ENCODE measurements at places on chromosomes 12 and 14.

DNA sequence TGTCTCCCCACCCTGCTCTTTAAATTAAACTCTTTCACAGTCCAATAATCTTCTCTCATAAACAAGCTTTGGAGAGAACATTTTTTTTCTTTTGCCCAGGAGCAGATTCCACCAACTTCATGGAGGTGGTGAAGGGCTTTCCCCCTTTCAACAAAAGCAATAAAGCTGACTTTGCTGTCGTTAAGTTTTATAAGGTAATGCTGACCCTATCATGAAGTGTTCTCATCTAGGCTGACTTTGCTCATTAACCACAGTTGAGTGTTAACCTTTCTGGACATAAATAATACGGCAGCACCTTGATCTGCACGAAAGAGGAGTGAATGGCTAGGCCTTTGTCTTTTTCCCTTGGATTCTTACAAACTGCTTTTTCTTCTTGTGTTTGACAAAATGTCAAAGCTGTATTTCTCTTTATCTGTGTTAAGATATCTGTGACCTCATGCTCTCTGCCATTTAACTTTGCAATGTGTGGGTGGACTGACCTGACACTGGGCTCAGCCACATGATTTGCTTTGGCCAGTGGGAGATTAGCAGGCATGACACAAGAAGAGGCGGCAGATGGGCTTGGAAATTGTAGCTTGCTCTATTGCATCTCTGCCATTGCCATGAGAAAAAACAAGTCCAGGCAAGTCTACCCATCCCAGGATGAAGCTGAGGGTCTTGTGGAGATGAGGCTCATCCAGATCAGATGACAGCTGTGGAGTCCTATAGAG lies 470.9 kb upstream of the CCDC196 start:
- no peak for DNase-seq

DNA sequence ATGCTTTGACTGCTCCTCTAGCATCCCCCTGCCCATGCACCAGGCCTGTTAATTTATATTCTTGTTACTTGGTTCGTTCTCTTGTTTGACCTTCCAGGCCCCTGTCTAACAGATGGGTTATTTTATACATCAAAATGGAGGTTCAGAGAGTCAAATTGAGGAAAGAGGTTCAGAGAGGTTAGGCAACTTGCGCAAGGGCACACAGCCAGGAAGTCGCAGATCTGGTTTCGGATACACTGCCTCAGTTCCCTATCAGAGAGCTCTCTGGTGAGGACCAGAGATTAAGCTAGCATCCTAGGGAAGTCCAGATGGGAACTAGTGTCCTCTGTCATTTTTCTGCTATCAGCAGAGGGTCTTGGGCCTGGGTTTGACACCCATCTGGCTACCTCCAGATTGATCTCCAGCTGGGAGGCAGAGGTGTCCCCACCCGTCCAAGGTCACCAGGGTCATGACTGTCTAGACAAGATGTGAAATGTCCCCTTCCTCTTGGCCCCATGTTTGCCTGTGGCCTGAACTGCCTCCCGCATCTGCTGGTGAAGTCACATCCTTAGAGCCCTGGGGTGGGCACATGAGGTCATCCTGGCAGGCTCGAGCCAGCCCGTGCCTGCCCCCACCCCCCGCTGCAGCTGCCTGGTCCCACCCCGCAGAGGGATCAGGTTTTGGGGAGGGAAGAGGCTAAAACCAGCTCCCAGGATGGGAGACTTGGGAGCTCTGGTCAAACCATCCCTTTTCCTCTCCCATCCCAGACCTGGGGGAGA lies 84.3 kb upstream of the NCOR2 start:
- DNase-seq: no peak

DNA sequence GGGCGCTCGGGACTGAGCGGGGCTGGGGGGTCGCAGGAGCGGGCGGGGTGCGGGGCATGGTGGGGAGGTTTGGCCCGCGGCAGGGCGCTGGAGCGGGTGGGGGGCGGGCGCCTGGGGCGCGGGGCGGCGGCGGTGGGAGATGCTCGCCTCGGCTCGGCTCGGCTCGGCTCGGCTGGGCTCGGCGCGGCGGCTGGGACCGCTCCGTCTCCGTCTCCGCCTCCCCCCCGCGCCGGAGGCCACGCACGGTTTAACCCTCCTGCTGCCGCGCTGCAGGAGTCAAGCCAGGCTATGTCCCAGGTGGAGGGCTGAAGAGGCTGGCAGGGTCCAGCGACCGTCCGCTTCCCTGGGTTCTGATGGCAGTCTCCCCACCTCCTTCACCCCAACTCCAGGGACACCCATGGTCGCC lies at the start of gene PIANP:
TSS of gene PIANP (minus strand) at position 170 of the 406 bp plus-strand sequence. CDS start 2,754 bp downstream, outside the sequence.
- peak; percentile 54 for DNase-seq

DNA sequence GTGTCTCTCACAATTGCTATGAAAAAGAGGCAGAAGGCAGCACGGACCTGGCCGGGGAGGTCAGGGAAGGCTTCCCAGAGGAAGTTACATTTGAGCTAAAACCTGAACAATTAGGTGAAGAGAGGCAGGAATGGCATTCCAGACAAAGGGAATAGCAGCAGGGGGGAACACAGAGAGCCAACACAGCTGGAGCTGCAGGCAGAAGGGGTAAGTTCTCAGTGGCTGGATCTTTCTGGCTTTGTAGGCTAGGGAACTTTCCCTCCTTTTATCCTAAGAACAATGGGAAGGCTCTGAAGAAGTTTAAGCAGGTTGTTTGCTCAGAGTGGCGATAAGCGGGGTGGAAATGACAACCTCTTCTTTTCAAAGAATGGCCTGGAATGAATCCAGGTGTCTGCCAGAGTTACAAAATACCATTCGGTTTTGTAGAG lies 100.0 kb downstream of the PRIMA1 start:
- DNase-seq: no peak

DNA sequence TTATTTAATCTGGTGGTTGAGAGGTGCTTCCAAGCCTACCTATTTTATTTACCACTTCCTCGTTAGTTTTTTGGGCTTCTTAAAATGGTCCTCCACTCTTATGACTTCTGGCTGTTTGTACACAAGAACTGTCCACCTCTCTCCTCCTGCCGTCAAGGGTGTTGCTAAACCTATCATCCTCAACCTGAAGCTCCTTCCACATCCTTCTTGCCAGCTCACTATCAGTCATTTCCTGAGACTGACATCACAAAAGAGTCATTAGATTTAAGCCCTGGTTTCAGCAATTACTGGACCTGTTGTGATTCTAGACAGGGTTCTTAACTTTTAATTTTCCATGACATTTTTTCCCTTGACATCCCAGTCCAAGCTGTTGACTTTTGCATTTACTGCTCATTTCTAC lies 91.9 kb downstream of the BICD1 start:
- DNase-seq: no peak

- no peak for DNase-seq
Measured at GRCh38 chr12:123449856-123450255, 8.1 kb upstream of the SNRNP35 start.
